ENCODE measurements at places on chromosomes 4 and X.

- DNase-seq, result no peak
Measured at GRCh38 chr4:61605984-61606383, 405.9 kb downstream of the ADGRL3 start.

DNA sequence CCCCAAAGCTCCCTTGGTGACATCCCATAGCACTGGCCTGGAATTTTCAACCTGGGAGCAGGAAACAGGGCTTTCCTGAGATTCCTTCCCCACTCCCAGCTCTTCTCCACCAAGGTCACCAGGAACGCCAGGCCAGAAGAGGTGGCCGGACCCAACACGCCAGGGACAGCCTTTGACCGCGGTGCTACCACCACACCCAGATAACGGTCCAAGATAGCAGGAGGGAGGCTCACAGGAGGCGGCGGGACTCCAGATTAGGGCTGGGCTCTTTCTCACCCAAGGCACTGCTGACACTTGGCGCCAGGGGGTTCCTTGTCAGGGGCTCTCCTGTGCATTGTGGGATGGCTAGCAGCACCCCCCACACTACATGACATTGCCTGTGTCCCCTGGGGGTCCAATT lies 22.9 kb downstream of the ZFYVE28 start:
- no peak for DNase-seq

- no peak for DNase-seq
Measured at GRCh38 chrX:97400492-97400891, 516.8 kb downstream of the RPA4 start.

- DNase-seq, result no peak
Measured at GRCh38 chr4:152394791-152395190, 141.1 kb downstream of the FBXW7 start.

DNA sequence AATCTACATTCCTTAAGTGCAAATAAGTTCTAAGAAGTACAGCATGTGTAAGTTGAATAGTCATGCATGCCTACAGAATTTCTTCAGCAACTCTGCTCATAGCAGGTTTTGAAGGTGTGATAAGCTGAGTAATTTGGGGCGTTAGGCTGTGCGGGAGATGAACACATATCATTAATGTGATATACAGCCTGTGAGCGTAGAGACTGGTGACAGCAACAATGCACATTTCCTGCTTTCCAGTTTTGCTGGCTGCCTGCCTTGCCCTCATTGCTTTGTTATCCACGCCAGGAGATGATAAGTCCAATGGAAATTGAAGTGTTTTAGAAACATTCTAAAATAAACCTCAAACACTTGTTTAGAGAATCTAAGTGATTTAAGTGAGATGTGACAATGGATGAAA lies 1709.4 kb downstream of the ARAP2 start:
- DNase-seq, result no peak

DNA sequence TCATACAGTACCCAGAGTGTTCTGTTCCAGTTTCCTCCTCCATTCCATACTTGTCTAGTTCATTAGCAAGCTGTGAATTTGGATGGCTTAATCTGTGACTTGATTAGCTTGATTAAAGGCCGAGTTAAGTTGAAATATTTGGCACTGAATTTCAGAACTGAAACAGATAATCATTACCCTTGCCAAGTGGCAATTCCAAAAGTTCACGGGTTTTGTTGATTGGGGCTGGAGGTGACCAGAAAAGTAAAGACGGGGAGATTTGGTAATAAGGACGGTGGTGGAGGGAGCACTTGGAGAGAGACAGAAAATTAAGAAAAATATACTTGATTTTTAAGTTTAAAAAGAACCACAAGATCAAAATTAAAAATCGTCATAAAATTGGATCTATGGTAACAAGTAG lies 21.9 kb upstream of the KLHL2 start:
- DNase-seq, result no peak

- no peak for DNase-seq
Measured at GRCh38 chr4:163846008-163846407, 351.5 kb downstream of the TMA16 start.

Measured in cerebellar nuclear complex (tissue), 1 donor.